Posterior vena cava (tissue), 2 donors: ENCODE measurements at places on chromosomes 7 and 10.

GRCh38 chr10:24722676-24723385 lies 856 bp downstream of the ARHGAP21 start:
- peak; percentile 90 for DNase-seq

- DNase-seq = peak; percentile 44
Measured at GRCh38 chr10:131563411-131563810, 251.9 kb upstream of the TCERG1L start.

DNA sequence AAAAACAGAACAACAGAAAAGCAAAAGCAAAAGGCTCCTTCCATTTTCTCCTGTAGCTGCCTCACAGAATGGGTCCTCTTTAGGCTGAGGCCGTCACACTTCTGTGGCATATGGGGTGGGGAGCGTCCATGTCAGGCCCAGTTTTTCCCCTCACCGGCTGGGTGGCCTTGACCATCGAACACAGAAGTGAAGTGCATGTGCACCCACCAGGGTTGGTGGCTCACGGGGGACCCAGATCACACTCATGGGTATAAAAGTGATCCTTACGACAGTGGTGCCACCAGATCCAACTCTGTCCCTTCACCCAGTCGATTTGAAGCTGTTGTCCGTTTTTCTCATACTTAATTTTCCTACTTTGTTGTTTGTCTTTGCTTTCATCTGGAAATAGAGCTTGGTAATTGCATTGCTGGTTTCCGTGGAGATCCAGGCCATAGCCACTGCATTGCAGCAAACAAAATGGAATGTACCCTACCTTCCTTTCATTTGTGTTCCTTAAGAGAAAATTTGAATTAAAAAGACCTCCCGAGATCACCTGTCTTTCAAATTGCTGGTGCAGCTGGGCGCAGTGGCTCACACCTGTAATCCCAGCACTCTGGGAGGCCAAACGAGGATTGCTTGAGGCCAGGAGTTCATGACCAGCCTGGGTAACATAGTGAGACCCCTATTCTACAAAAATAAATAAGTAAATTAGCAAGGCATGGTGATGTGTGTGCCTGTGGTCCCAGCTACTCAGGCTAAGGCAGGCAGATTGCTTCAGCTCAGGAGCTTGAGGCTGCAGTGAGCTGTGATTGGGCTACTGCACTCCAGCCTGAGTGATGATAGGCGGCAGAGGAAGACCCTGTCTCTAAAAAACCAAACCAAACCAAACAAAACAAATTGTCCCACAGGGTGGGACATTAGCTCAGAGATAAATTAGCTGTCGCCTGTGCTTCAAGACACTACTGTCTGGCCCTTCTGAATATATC lies 10.7 kb upstream of the GJD4 start:
- DNase-seq = no peak

DNA sequence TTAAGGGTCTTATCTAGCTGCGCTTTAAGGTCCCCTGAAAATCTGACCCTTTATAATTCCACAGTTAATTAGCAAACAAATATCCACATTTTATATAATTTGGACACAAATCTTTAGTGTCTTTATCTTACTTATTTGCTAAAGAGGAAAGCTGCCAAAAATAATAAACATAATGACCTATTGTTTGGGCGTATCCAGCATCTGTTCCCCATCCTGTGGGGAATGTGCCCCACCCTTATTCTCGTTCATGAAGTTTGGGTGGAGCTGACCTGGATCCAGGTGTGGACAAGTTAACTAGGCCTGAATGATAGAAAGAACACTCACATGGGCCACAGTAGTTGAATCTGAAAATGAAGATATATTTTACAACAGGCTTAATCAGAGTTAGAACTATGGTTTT lies 218.3 kb downstream of the CRPPA start:
- no peak for DNase-seq

DNA sequence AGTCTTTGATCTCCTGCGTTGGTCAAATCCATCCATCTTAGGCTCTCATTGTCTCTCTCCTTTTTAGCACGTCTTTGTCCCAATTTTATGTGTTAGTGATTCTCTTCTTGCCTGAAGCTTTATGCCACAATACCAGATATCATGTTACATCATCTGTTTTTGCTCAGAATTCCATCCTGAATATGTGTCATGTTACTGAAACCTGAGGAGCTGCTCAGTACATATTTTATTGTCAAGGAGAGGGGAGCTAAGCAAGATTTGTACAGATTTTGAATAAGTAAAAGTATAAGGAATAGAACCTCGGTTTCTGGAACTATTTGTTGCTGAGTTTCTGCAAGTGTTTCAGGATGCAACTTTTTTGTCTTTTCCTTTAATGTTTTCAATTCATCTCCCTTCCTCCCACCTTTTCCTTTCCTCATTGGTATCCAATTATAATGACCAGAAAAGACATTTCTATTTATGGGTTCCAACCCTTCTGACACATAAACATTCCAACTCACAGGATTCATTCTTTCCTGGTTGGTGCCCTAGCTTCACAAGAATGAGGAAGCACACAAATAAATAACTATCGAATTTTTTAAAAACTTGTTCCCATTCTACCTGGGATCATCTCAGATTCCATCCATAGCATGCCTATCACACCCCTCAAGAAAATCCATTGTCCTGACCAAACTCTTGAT lies 291.8 kb downstream of the CRPPA start:
- no peak for DNase-seq

- DNase-seq = no peak
Measured at GRCh38 chr10:74035303-74035702, 37.4 kb downstream of the VCL start.
